PC-3 (cell line): ENCODE measurements at places on chromosomes 16 and 17.

DNA sequence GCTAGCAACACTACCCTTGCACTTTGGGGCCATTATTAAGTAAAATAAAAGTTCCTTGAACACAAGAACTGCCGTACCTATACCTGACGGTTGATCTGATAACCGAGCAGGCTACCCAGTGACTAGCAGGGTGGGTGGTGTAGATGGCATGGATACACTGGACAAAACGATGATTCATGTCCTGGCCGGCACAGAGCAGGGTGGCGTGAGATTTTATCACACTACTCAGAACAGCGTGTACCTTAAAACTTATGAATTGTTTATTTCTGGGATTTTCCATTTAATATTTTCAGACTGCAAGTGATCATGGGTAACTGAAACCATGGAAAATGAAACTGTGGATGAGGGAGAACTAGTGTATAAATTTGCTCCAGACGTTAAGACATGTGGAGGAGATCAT lies 41.0 kb upstream of the MSI2 start:
- peak overlapping the region; percentile 44 for H3K4me3 ChIP-seq
- peaks cover 38% of the 10 kb centered on the region for H3K4me1 ChIP-seq
- H3K27me3 ChIP-seq: no peaks in the 10 kb centered on the region
- no peaks in the 10 kb centered on the region for H3K36me3 ChIP-seq
- peak; percentile 84 for DNase-seq

DNA sequence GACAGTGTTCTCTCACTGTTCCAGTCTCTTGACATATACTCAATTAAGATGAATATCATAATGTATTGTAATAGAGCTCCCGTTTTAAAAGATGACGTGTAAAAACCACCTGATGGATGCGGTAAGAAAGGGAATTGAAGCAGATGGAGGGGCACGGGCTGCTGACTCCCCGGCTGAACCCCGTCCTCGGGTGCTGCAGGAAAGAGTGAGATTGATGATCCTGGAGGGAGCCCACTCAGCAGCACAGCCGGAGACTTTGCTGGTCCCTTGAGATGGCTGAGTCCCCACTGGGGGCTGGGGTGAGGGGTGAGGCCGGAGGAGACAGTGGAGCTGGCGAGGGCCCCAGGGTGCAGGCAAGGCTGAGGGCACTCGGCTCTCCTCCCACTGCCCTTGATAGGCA lies 217.4 kb downstream of the RPTOR start:
- no peaks in the 10 kb centered on the region for H3K27me3 ChIP-seq
- H3K4me3 ChIP-seq: peak overlapping the region; percentile 54
- H3K36me3 ChIP-seq: no peaks in the 10 kb centered on the region; the same call in 1 of the 2 replicates
- DNase-seq: no peak

DNA sequence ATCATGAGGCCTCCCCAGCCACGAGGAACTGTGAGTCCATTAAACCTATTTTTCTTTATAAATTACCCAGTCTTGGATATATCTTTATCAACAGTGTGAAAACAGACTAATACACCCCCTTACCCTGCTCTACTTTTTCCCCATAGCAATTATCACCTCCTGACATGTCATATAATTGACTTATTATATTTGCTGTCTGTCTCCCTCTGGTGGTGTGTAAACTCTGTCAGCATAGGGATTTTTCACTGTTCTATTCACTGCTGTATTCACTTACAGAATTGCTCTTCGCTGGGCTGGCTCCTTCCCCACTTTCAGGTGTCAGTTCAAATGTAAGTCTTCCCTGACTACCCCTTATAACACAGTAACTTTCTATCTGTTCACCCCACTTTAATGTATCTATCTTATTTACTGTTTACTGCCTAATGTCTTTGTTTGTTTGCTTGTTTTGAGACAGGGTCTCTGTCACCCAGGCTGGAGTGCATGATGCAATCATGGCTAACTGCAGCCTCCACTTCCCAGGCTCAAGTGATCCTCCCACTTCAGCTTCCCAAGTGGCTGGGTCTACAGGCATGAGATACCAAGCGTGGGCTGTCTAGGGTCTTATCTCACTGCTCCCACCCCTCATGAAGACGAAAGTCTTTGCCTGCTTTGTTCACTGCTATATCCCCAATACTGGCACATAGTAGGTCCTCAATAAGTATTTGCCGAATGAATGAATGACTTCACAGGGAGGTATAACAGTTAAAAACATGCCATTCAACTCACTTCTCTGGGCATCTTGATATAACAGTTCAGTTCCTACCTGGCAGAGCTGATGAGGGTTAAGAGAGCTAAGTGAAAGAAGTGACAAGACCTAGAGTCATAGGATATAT lies 52.4 kb upstream of the CDH3 start:
- H3K27me3 ChIP-seq: no peaks in the 10 kb centered on the region
- no peak overlapping the region for H3K27ac ChIP-seq
- peaks cover 2% of the 10 kb centered on the region; the same call in 1 of the 2 replicates for H3K4me1 ChIP-seq
- peak; percentile 26 for DNase-seq
- H3K36me3 ChIP-seq: no peaks in the 10 kb centered on the region
- H3K4me3 ChIP-seq: no peak overlapping the region

DNA sequence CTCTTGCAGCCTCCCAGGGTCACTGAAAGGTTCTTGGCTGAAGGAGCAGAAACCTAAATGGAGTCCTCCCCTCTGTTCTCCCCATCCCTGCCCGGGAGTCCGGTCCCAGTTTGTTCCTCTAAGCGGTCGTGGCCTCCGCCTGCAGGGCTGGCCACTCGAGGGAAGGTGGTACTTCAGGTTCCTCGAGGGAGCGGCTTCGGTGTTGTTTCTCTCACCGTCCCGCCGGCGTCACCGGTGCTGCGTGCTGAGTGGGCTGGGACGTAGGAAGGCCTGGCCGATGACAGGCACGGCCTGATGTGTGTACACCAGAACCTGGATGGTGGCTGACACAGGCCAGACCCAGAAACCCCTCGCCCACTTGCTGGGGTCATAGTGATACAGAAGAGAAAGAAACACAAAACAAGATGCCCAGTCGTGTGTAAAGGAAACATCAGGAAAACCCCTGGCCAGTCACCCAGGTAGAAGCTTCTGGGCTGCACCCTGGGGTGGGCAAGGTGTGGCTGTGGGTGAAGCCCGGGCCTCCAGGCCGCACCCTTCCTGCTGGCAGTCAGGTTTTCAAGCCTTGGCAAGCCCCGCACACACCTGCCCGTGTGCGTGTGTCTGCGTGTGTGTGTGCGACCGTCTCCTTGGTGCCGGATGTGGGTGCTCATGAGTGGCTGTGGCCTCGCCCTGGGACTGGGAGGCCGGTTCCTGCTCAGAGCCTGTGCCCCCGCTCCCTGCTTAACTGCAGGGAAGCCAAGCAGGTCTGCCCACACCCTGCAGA lies 52.0 kb downstream of the BAIAP2 start:
- no peak for DNase-seq
- no peak overlapping the region for H3K27ac ChIP-seq
- no peaks in the 10 kb centered on the region for H3K4me1 ChIP-seq
- H3K36me3 ChIP-seq: peaks cover 15% of the 10 kb centered on the region; the same call in 1 of the 2 replicates
- no peak overlapping the region for H3K4me3 ChIP-seq

DNA sequence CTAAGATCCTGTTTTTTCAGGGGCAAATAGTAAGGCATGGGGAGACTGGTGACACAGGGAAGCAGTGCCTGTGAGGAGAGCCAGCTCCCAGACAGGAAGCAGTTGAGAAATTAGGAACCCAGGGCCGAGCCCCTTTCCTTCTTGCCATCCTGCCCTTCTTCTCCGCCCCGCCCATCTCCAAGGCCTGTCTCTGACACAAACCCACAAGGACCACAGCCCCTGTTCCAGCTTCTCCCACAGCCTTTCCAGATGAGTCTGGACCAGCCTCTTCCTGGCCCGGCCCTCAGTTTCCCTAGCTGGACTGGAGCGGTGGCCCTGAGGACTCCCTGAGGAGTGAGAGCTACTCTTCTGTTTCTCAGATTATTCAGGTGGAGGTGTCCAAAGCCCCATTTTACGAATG lies 9.9 kb downstream of the CCDC102A start:
- H3K27ac ChIP-seq: no peak overlapping the region
- H3K36me3 ChIP-seq: no peaks in the 10 kb centered on the region
- DNase-seq: no peak
- H3K4me3 ChIP-seq: no peak overlapping the region

- no peak overlapping the region for H3K4me3 ChIP-seq
- H3K27ac ChIP-seq: no peak overlapping the region
- no peaks in the 10 kb centered on the region for H3K36me3 ChIP-seq
- no peaks in the 10 kb centered on the region for H3K27me3 ChIP-seq
- H3K4me1 ChIP-seq: no peaks in the 10 kb centered on the region
- no peak for DNase-seq
These were observed 368.9 kb downstream of the UTP18 start for GRCh38 chr17:51629232-51629631.

- peaks cover 33% of the 10 kb centered on the region for H3K4me1 ChIP-seq
- peak overlapping the region; percentile 51 for H3K27ac ChIP-seq
- no peak for DNase-seq
- no peaks in the 10 kb centered on the region for H3K27me3 ChIP-seq
These were observed 56.9 kb downstream of the VMP1 start for GRCh38 chr17:59764292-59764741.

DNA sequence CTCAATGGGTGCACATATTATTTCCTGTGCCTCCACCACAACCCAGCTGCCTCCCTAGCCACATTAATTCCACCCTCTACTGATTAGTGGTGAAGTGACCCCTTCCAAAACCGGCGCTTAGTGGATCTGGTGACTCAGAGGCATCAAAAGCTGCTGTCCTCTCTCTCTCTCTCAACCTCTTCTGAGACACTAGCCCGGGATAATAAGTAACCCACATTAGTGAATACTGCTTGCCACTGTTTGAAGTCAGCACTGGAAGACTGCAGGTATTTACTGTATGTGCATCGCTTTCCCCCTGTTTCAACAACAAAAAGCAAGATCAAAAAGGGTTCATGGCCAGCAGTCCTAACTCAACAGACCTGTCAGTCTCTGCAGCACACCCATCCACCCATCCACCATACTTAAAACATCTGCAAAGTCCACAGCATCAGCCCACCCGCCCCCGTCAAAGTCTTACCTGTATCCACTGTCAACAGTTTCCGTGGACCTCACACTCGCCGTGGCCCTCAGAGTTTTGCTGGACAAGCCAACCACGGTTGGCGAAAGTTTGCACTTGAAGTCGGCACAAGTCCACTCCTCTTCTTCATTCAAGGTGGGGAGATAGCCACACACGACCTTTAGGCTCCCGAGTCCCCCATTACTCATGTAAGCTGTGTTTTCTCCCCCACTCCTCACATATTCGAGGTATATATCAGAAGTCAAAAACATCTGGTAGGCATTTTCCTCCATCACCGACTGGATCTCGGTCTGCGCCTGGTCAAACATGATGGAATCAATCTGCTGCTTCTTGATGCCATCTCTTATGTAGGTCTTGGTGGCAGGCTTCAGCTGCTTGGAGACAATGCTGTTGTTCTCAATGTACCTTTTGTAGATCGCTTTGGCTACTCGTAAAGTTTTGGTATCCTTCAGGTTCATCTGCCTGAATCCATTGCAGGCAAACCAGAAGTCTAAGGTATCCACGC lies 3.8 kb downstream of the AXIN2 start:
- no peak overlapping the region for H3K27ac ChIP-seq
- peaks cover 10% of the 10 kb centered on the region for H3K27me3 ChIP-seq
- H3K4me3 ChIP-seq: no peak overlapping the region
- H3K36me3 ChIP-seq: no peaks in the 10 kb centered on the region
- DNase-seq: no peak

- DNase-seq: no peak
- H3K27me3 ChIP-seq: no peaks in the 10 kb centered on the region
- peaks cover 21% of the 10 kb centered on the region for H3K4me1 ChIP-seq
- peak within 1 kb of the TSS; percentile 71 for H3K4me3 ChIP-seq
- no peaks in the 10 kb centered on the region for H3K36me3 ChIP-seq
These were observed at the start of gene WIPI1 for GRCh38 chr17:68457168-68457538. Gene WIPI1, minus strand, starts transcription at chr17:68457496. Its CDS starts 75 bp downstream, at chr17:68457421.

- no peak overlapping the region for H3K27ac ChIP-seq
- no peak overlapping the region for H3K4me3 ChIP-seq
- H3K4me1 ChIP-seq: peaks cover 22% of the 10 kb centered on the region
- no peaks in the 10 kb centered on the region for H3K36me3 ChIP-seq
- H3K27me3 ChIP-seq: peaks cover 29% of the 10 kb centered on the region
These were observed 5.1 kb downstream of the RAB37 start for GRCh38 chr17:74742153-74742515.

GRCh38 chr17:49227436-49228261 lies 2.9 kb downstream of the PHOSPHO1 start:
- no peak overlapping the region for H3K27ac ChIP-seq
- H3K27me3 ChIP-seq: peaks cover 24% of the 10 kb centered on the region
- H3K4me3 ChIP-seq: no peak overlapping the region
- DNase-seq: peak; percentile 88

DNA sequence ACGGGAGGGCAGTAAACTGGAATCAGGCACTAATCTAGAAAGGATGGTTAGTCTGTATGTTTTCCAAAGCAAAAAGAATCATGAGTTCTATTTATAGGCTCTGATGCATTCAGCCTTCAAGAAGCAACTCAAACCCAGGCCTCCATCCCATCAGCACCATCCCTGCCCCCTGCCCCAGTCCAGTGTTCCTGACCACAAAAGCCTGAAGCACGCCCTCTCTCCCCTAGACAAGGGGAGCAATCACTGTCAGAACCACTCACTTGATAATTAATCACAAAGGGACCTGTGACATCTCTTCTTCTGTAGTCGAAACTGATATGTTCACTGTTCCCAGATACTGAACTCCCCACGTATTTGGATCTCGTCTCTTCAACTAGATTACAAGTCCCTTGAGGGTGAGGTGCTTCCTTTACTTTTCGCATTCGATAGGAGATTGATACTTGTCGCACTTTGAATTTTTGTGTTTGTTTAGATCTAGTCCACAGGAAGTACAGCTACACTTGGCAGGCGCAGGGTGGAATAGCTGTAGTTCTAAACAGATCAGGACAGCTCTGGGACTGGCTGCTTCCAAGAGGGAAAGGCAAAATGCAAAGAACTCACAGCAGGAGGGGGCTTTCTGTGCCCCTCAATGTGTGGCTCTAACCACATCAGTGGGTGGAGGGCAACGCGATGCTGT lies 36.4 kb upstream of the CCDC182 start:
- H3K4me1 ChIP-seq: no peaks in the 10 kb centered on the region
- no peak for DNase-seq
- no peak overlapping the region for H3K27ac ChIP-seq
- H3K36me3 ChIP-seq: no peaks in the 10 kb centered on the region
- no peak overlapping the region for H3K4me3 ChIP-seq

GRCh38 chr16:7017006-7017662 lies 315.5 kb upstream of the RBFOX1 start:
- no peak overlapping the region for H3K4me3 ChIP-seq
- no peak for DNase-seq
- H3K27ac ChIP-seq: no peak overlapping the region
- H3K27me3 ChIP-seq: no peaks in the 10 kb centered on the region
- no peaks in the 10 kb centered on the region for H3K36me3 ChIP-seq

DNA sequence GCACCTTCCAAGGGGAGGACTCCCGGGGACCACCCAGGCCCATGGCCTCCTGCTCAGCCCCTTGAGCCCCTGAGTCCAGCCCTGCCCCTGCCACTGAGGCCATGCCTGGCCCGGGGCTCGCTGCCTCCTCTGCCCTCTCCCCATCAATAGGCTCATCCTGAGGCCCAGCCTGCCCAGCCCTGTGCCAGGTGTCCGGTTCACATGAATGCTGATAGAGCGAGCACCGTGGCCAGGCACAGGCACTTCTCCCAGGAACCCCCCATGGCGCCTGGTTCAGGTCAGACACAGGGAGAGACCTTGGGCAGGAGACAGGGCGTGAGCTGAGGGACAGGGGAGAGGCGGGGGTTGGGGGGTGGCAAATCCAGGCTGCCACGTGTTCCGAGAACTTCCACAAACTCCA lies 2.8 kb upstream of the PVALEF start:
- no peak for DNase-seq
- H3K4me1 ChIP-seq: no peaks in the 10 kb centered on the region
- H3K27ac ChIP-seq: no peak overlapping the region
- no peak overlapping the region for H3K4me3 ChIP-seq
